Activated CD8-positive, alpha-beta memory T cell treated with anti-CD3 and anti-CD28 coated beads for 1 hour (primary cell): ENCODE measurements at places on chromosomes 4 and X.

- DNase-seq = no peak
Observed at GRCh38 chr4:166311169-166311568, 438.1 kb downstream of the TLL1 start.

- no peak for DNase-seq
Observed at GRCh38 chr4:87339440-87339839, 16.8 kb upstream of the HSD17B13 start.

GRCh38 chr4:54063737-54064316, 578 bp downstream of the CHIC2 start:
- no peak for DNase-seq

- peak; percentile 3 for DNase-seq
Observed at GRCh38 chr4:4574792-4575191, 32.9 kb upstream of the STX18 start.

- DNase-seq = no peak
Observed at GRCh38 chr4:147725673-147726072, 6.2 kb upstream of the ARHGAP10 start.

- no peak for DNase-seq
Observed at GRCh38 chr4:7631288-7632014, 196.7 kb upstream of the PSAPL1 start.

DNA sequence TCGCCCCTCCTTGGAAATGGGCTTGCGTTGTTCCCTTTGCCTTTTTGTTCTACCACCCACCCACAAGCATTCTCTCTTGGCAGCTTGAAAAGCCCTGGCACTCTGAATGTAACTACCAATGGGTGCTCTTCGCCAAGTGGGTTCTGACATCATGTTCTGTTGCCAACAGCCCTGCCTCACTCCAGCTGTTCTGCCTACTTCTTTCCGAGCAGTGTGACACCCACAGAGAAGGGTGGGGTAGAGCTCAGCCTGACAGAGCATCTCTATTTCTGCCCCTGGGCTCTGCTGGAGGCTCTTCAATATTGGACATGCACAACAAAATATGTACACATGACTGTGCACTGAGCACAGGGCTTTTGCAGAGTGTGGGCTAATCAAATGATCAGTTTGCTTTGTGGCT, 15.6 kb upstream of the EXOSC9 start:
- no peak for DNase-seq

DNA sequence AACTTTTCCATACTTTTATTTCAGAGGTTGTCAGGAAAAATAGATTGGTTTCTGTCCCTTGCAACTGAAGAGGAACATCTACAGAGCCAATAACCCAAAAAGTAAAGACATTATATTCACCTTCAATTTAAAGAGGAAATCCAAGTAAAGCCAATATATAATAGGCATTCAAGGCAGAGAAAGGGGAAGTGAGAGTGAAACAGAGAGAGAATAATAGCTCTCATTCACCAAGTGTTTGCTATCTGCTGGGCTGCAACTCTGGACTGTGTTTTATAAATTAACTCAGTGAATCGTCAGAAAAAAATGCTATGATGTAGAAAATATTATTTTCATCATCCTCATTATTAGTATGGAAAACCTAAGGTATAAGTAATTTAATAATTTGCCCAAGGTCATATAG, 448.5 kb downstream of the TRAM1L1 start:
- no peak for DNase-seq
